NCI-H1092 (cell line): ENCODE measurements at places on chromosomes 11 and 22.

DNA sequence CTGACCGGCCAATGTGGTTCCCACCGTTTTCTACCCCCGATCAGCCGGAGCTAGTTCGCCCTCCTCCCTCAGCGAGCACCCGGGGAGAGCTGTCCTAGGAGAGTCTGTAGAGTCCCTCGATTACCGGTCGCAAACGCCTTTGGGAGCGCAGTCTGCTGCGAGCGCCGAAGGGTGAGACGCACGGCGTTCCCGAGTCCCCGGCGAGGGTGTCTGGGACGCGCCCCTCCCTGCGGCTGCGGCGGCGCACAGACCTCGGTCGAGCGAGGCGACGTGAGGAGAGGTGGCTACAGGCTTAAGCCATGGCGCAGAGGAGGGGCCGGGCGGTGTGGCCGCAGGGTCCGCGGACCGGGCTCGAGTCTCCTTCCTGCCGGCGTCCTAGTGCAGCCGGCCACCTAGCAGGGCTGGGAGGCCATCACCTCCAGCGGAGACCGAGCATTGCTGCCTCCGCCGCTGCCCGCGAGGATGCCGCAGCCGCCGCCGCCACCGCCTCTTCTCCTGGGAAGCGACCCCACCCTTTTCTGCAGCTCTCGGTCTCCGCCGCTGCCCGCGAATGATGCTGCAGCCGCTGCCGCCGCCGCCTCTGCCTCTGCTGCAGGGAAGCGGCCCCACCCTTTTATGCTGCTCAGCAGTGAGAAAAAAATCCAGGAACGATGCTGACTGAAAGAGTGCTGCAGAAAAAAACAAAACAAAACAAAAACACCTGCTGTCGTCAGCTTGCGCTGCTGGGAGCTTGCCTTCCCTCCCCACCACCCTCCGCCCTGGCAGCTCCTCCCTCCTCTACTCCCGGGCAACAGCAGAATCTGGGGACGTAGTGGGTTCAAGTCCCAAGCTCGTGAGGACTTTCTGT is at the start of gene MAP6:
TSS of gene MAP6 (minus strand) at position 588 of the 847 bp plus-strand sequence. CDS start 669 bp downstream, outside the sequence.
- DNase-seq, result peak; percentile 63

- DNase-seq, result no peak
Measured at GRCh38 chr11:5815534-5815933, 6.8 kb downstream of the OR52N2 start.

GRCh38 chr11:44949160-44950030 is 1.3 kb downstream of the TP53I11 start:
- no peak for DNase-seq

- no peak for DNase-seq
Measured at GRCh38 chr11:47981667-47982404, 1.5 kb downstream of the PTPRJ start.

DNA sequence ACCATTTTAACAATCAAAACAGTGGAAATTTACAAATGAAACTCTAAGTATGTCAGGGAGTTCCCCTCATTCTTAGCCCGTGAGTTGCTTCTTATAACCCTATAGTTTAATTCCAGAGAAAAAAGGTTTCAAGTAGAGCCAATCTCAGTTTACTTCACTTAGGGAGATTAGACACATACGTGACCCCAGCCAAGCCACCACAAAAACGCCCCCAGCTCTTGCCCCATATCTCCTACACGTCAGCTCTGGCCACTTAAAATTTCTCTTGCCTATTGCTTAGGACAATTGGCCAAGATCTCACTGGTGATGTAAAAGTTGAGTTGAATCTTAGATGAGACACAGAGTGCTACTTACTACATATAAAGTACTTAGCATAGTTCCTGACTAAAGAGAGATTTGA is 166.4 kb downstream of the ETS1 start:
- DNase-seq, result no peak

DNA sequence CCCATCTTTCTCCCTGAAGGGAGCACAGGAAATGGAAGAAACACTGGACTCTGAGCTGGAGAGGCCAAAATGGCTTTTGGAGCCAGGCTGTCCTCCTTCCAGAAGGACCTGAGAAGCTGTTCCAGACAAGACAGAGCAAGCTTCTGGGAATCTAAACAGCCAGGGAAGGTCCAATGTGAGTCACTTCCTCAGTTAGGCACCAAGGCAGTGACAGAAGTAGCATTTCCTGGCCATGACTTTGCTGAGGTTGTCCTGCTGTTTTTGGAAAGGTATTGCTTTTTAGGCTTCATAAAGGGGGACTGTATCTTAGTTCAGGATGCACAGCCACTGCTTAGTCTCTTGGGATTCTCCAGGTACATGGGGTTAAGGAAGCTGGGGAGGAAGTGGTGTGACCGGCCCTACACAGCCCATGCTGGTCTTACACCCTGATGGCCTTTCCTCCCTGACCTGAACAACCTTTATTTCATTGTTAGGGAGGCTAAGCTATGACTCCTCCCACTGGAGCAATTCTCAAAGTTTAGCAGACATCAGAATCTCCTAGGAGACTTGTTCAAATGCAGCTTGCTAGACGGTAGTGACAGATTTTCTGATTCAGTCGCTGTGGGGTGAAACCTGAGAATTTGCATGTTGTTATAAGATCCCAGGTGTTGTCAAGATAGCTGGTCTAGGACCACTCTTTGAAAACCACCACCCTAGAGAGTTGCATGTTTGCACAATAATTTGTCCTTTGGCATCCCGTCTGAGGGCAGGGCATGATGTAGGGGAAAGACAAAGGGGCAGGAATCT is 6.8 kb upstream of the INSC start:
- DNase-seq, result no peak

DNA sequence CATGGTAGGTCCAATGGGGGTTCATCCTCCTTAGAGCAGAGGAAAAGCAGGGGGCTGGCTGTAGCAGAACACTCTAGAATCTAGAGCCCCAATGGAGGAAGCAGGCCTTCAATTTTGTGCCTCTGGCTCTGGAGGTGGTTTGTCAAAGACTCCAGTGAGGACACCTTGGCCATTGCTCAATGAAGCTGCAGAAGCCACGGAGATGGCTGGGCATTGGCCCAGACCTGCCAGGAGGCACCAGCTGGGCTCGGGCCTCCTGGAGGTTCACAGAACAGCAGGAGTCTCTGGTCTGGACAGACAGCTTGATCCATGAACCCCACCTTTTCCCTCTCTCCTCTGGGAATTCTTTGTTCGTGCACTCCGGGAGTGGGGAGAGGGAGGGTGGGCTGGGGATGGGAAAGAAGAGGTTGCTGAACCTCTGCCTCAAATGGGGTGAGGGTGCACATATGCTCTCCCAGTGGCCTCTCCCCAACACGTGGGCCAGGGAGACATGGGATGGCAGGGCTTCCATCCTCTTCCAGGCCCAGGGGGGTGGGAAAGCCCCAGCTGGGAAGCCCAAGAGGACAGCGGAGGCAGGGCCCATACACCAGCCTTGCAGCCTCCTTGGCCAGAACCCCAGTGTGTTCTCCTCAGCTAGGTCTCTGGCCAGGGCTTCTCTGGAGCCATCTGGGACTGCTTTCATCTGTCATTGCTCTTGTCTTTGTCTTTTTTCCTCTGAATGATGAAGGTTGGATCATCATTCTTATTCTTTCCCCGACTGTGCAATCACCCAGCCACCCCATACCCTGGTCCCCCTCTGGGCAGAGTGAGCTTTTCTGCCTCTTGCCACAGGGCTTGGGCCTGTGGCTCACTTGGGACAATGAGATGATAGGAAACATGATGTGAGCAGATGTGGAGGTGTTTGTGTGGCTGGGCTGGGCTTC is 1019.4 kb downstream of the BRD1 start:
- no peak for DNase-seq

DNA sequence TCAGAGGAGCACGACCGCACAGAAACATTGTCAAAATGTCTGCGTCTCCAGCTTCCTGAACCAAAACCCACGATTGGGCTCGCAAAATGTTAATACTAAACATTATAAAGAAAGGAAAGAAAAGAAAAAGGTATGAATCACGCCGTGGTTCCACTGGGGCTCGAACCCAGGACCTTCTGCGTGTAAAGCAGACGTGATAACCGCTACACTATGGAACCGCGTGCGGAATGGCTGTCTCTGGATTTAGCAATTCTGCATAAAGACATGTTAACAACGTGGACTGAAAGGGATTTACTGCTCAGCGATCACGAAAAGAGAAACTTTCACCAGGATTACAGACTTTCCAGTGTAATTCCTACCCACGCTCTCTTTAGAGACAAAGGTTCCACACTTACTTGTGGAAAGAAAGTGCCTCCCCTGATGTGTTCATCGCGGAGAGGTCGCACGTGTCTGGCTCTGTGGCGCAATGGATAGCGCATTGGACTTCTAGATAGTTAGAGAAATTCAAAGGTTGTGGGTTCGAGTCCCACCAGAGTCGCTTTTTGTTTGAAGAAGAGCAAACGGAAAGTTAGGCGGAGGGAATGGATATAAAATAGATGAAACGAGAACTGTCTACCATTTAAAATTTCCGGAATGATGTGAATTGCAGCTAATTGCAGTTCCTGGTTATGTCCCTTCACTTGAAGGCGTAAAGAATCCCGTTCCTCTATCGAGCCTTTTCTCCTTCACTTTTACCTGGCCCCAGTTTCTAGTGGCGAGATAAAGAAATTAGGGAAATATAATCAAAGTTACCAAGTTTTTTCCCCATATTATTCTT is 39.7 kb downstream of the OR4D9 start:
- peak; percentile 91 for DNase-seq

DNA sequence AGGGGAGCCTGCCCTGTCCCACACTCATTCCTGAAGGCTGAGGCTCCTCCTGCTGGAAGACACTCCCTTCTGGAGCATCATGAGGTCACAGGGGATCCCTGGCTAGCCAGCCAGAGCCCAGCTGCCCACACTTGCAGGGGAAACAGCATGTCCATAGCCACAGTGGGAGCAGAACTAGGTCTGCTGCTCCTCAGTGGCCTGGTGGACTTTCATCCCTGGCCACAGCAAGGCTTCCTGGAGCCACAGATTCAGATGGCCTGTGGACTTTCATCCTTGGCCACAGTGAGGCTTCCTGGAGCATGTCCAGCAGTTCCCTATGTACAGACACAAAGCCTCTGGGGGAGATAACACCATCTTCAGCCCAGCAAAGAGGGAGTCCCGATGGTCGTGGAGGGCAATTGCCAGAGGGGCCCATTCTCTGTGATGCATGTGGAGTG is 5.9 kb upstream of the APOL6 start:
- DNase-seq, result no peak

- DNase-seq, result no peak
Measured at GRCh38 chr11:132300283-132300682, 929.9 kb downstream of the NTM start.

DNA sequence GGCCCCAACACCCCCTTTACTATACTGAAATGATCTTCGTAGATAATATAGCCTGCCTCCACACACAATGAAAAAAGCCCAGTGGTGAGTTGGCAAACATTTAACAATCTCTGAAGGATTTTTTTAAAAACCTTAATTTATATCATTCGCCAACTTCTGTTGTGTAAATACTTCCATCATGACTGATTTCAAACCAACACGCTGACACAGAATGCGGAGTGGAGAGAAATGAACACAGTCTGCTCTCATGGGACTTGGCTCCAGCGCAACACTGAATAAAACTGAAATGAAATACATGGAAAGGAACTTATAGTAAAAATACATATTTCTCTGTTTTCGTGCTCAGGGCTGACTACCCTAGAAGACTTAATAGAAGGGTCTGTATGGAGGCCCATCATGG is 61.3 kb upstream of the WNT11 start:
- DNase-seq, result no peak

GRCh38 chr11:84407091-84407490 is 1120.9 kb upstream of the CCDC90B start:
- DNase-seq, result no peak
